Muscle of back (tissue), 13 donors: ENCODE measurements at places on chromosomes 12 and 14.

DNA sequence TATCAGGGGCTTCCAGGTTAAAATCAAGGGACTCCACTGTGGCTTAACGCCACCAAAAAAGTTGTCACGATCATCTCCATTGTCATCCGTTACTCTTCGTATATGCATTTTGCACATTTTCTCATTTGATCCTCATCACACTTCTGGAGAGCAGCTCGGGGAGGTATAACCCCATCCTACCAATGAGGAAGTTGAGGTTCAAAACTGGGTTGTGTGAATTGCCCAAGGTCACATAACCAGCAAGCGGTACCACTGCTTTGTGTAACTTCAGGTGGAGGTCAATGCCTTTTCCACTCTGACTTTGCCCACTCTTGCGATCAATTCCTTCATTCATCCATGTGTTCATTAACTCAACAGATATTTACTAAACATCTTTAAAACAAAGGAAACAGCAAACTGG, 71.1 kb upstream of the CCND2 start:
- DNase-seq = no peak

DNA sequence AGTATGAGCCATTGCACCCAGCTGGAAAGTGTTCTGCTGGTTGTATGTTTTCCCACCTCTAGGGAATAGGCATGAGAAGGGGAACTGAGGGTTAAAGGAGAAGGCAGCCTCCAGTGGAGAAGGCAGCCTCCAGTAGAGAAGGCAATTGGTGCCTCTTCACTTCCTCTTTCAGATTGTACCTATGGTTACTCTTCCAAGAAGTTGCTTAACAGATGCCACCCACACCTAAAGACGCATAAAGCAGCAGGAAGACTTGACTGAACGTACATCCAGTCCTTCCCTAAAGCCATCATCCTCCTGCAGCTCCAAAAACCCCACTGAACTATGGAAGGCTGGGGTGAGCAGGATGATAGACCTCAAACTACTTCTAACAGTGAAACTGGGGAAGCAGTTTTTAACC, 13.1 kb downstream of the DPF3 start:
- DNase-seq = no peak

- DNase-seq = peak; percentile 77
Measured at GRCh38 chr12:25320123-25321006, 69.6 kb upstream of the KRAS start.

- no peak for DNase-seq
Measured at GRCh38 chr12:21296348-21296747, 38.4 kb downstream of the SLCO1A2 start.
